ENCODE measurements at places on chromosomes 12 and 14. TPM values are rescaled to one million over a fixed set of nuclear protein-coding genes. Genes with fewer than 3 reads are reported as not detected.

Gene PNN
- total RNA-seq, result 24.0 TPM

GRCh38 chr12:89333564-89334252, 18.6 kb downstream of the DUSP6 start:
- no peak for DNase-seq

GRCh38 chr12:94748726-94749421, 98.5 kb upstream of the TMCC3 start:
- DNase-seq, result no peak

Gene TAS2R42
- total RNA-seq, result not detected

Gene LRRC10
- total RNA-seq, result not detected

- no peak for DNase-seq
Observed at GRCh38 chr12:106211973-106212372, 35.8 kb downstream of the CKAP4 start.
